ENCODE measurements at places on chromosomes 12 and 14. TPM values are rescaled to one million over a fixed set of nuclear protein-coding genes. Genes with fewer than 3 reads are reported as not detected.

DNA sequence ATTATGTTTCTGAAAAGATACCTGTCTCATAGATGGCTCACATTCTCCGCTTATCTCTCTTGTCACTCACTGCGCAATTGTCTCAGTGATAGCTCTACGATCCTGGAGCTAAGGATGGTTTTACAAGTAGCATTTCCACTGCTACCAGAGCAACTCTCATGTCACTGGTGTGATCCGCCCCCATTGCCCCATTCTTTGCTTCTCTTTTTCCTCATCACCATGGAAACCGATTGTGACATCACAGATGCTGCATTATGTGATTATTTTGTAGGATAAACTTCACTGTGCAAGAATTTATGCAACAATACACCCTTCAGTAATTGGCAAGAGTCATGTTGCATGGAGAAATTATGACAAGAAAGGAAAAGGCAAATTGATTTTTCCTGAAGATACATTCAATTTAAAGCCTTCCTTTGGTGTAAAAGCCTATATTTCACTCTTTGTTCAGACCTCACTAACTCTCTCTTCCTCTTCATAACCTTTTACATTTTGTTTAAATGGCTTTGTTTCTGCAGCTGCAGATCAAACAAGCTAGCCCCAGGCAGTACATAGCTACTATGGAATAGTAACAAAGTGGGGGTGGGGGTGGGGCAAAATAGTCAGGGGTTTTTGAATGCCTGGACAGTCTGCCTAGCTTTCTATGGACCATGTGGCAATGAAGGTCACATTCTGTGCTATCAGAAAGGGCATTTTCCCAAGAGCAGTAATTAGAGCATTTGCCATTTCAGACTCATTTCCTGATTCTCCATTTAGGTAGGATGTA is 539.8 kb downstream of the NRXN3 start:
- H3K4me3 ChIP-seq = no peak overlapping the region
- no peaks in the 10 kb centered on the region for H3K27me3 ChIP-seq
- no peak for DNase-seq
- H3K27ac ChIP-seq = no peak overlapping the region

LGR5 gene
- total RNA-seq = 7.4 TPM

DNA sequence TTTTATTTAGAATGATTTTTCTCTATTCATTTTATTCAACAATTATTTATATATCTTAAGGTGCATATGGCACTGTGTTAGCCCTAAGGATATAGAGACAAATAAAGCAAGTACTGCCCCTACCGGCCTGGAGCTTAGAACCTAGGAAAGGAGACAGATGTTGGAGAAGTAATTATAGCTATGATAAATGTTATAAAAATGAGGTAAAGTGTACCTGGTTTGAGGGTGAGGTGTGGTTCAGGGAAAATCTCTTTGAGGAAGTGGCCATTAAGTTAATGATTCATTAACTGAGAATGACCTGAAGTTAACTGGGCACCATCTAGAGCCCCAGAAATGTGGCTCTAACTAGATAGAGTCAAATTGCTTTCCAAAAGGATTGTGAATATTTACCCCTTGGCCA is 31.9 kb downstream of the CDKL1 start:
- H3K27ac ChIP-seq = no peak overlapping the region
- no peaks in the 10 kb centered on the region for H3K27me3 ChIP-seq
- no peak for DNase-seq
- H3K4me1 ChIP-seq = no peaks in the 10 kb centered on the region

SAV1 gene
- 47.9 TPM for total RNA-seq

DNA sequence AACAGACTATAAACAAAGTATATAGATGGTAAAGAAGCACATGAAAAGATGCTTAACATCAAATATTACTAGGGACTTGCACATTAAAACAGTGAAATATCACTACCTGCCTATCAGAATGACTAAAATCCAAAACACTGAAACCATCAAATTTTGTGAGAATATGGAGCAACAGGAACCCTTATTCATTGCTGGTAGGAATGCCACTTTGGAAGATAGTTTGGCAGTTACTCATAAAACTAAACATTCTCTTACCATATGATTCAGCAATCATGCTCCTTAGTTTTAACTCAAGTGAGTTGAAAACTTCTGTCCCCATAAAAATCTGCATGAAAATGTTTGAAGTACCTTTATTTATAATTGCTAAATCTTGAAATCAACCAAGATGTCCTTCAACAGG is 297.6 kb downstream of the DAD1 start:
- no peak for DNase-seq
- no peaks in the 10 kb centered on the region for H3K27me3 ChIP-seq
- no peak overlapping the region for H3K27ac ChIP-seq
- H3K36me3 ChIP-seq = no peaks in the 10 kb centered on the region
- peaks cover 13% of the 10 kb centered on the region for H3K4me1 ChIP-seq

- H3K27me3 ChIP-seq = no peaks in the 10 kb centered on the region
- no peak for DNase-seq
- peaks cover 35% of the 10 kb centered on the region for H3K4me1 ChIP-seq
- H3K27ac ChIP-seq = no peak overlapping the region
- H3K36me3 ChIP-seq = no peaks in the 10 kb centered on the region
Observed at GRCh38 chr14:29822430-29822709, 105.3 kb downstream of the PRKD1 start.

DNA sequence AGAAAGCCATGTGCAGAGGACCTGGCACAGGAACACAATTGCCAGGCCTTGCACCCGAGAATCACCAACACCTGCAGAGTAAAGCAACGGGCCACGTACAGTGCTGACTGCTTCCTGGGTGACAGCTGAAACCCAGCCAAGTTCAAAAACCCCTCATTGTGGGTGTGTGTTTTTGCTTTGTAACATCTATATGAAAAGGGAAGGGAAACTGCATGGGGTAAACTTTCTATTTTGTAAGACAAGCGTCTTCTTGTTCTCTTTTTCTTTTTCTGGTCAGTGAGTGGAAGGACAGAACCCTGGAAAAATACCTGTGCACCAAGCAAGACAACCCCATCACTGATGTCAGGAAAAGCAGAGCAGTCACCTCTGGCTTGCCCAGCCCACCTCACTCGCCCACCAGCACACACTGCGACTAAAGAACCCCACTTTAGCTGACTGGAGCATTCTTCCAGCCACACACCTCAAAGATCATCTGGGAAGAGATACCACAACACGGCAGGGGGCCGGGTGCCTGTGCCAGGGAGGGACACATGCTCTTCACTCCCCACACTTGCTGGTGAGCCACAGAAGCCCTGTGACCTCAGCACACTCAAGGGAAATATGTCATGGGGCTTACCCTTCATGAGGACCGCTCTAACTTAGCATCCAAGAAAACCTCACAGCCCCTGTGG is 172.3 kb downstream of the NDUFA12 start:
- H3K36me3 ChIP-seq = no peaks in the 10 kb centered on the region
- no peak for DNase-seq
- H3K4me1 ChIP-seq = peaks cover 10% of the 10 kb centered on the region
- no peak overlapping the region for H3K27ac ChIP-seq

- H3K27me3 ChIP-seq = no peaks in the 10 kb centered on the region
- peak overlapping the region; percentile 83 for H3K4me3 ChIP-seq
- DNase-seq = no peak
- H3K4me1 ChIP-seq = peaks cover 47% of the 10 kb centered on the region
Observed at GRCh38 chr12:27971121-27971489, 1.4 kb downstream of the PTHLH start.

GRCh38 chr14:104403421-104404220 is 175.9 kb upstream of the C14orf180 start:
- no peak overlapping the region for H3K27ac ChIP-seq
- H3K4me3 ChIP-seq = no peak overlapping the region
- no peaks in the 10 kb centered on the region for H3K36me3 ChIP-seq
- no peak for DNase-seq

CCND2 gene
- total RNA-seq = 108 TPM

OR6C2 gene
- not detected for total RNA-seq

WSB2 gene
- total RNA-seq = 88.9 TPM

FIGNL2 gene
- total RNA-seq = not detected

KRT71 gene
- not detected for total RNA-seq

TMPRSS12 gene
- total RNA-seq = not detected

DNA sequence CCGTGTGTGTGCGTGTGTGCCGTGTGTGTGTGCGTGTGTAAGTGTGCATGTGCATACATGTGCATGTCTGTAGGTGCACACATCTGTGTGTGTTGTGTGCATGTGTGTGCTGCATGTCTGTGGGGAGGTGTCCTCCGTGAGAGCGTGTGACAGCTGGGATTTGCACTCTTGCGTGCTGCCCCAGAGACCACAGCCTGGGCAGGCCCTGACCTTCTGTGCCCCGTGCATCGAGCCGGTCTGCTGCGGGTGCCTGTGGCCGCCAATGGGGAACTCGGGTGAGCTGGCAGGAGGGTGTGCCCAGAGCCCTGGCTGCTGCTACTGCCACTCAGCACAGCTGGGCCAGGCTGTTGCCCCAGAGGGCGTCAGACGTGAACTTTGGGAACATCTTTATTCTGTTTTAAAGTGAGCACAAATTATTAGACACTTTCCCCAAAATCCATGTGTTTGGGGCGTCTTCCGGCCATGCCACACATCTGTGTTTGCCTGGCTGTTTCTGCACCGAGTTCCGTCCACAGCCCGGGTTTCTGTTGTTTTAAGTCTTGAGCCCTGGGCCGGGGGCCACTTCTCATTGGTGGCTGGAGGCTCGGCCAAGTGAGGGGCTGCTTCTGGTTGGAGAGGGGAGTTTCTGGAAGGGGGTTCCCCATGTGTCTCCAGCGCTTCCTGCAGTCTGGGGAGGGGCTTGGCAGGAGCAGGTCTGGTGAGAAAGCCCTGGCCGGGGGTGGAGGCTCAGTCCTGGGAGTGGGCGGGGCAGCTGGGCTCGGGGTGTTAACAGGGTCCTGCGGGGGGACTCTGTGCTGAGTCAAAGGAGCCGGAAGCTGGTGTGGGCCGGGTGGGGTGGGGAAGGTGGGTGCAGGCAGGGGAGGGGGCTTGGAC is 7.6 kb downstream of the CEP170B start:
- no peak for DNase-seq
- H3K27me3 ChIP-seq = no peaks in the 10 kb centered on the region
- peaks cover 1% of the 10 kb centered on the region for H3K4me1 ChIP-seq
- no peak overlapping the region for H3K27ac ChIP-seq
- H3K4me3 ChIP-seq = no peak overlapping the region

FAM161B gene
- total RNA-seq = 4.5 TPM

- no peaks in the 10 kb centered on the region for H3K27me3 ChIP-seq
- H3K4me3 ChIP-seq = no peak overlapping the region
- no peak overlapping the region for H3K27ac ChIP-seq
- DNase-seq = no peak
- H3K4me1 ChIP-seq = no peaks in the 10 kb centered on the region
- no peaks in the 10 kb centered on the region for H3K36me3 ChIP-seq
Observed at GRCh38 chr12:125029761-125030358, 35.4 kb upstream of the AACS start.

GRCh38 chr12:105523164-105524057 is 192.9 kb downstream of the C12orf75 start:
- peak overlapping the region; percentile 21 for H3K27ac ChIP-seq
- no peaks in the 10 kb centered on the region for H3K36me3 ChIP-seq
- peak; percentile 61 for DNase-seq
- no peaks in the 10 kb centered on the region for H3K27me3 ChIP-seq

BDKRB2 gene
- total RNA-seq = 14.3 TPM
